ENCODE measurements at places on chromosomes 3 and 15.

- no peak for DNase-seq
Observed at GRCh38 chr15:34853001-34853758, 57.8 kb upstream of the ACTC1 start.

DNA sequence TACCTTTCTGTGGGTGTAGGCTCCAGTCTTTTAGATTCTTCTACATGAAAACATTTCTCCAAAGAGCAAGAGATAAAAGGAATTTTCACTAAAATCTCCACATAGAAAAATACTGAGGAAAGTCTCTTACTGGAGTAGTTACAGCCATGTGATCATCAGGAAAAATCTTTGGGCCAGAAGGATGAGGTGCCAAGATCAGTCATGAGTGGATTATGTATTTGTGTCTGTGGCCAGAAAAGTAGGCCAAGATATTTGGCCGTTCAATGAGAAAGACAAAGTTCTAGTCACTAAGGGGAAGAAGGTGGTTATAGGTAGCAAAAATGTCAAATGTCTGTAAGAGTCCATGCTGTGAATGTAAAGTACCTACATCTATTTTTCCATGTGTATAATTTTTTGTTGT, 339.3 kb downstream of the NSUN3 start:
- DNase-seq: no peak

DNA sequence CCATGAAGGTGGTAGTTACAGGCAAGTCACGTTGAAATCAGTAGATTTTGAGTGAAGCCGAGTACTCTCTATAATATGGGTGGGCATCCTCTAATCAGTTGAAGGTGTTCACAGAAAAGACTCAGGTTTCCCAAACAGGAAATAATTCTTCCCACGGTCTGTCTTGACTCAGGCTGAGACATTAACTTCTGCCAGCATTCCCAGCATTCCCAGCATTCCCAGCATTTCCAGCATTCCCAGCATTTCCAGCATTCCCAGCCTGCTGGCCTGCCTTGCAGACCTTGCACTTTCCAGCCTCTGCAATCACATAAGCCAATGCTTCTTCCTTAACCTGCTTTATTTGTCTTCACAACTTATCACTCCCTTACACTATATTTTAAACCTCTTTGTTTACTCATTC, 542.3 kb upstream of the ROBO2 start:
- no peak for DNase-seq

- no peak for DNase-seq
Observed at GRCh38 chr3:108588601-108589000, 637 bp downstream of the CIP2A start.

GRCh38 chr3:150303768-150304167, 104.3 kb upstream of the TSC22D2 start:
- no peak for DNase-seq

GRCh38 chr3:111617912-111618601, 22.9 kb upstream of the ZBED2 start:
- DNase-seq: no peak

- no peak for DNase-seq
Observed at GRCh38 chr3:100640633-100641032, 31.2 kb downstream of the ADGRG7 start.

- no peak for DNase-seq
Observed at GRCh38 chr15:43518197-43518761, 871 bp downstream of the MAP1A start.

DNA sequence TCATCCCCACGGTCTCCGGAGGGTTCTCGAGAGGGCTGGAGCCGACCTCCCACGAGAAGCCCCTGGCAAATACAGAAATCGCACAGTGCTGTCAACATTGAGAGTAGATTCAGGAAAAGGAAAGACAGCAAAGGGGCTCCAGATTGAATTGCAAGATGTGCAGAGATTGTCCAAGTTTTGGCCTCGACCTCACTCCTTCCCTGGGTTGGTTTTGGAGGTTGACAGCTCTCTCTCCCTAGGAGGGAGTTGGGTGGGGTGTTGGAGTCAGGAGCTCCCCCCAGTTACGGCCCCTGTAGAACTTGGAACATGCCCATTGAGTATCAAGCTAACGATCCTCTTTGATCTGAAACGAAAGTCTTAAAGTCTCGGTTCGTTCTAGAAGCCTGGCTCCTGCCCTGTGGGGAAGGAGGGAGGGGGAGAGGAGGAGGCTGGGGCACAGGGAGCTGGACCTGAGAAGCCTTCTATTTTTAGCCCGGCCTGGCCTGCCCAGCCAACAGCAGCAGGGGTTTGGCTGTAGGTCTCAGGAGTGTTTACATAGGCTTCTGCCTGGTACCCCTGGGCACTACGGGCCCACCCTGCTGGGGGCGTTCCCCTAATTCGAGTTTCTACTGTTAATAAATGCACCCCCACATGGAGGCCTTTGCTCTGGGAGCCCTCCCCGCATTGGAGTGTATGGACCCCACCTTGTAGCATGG, 672 bp upstream of the KY start:
- DNase-seq: no peak

DNA sequence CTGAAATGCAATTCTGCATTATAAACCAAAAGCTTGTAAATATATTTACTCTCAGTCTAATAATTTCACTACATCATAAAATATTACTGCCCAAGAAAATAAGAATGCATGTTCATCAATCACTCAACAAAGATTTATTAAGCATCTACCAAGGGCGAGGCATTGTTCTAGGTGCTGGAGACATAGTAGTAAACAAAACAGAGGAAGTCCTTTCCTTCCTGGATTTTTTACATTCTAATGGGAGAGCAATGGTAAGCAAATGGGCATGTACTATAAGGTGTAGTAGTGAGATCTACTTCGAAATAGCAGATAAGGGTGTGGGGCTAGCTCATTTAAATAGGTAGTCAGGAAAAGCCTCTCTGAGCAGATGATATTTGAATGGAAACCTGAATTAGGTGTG, 10.8 kb upstream of the ZFYVE19 start:
- no peak for DNase-seq

Data from stimulated activated CD8-positive, alpha-beta memory T cell treated with anti-CD3 and anti-CD28 coated beads, Interleukin-7, amount 100 ng/mL, for 48 hours (primary cell).